NCI-H1436 treated with DMSO at 0.1 percent for 48 hours (cell line): ENCODE measurements at places on chromosomes 3 and 15.

DNA sequence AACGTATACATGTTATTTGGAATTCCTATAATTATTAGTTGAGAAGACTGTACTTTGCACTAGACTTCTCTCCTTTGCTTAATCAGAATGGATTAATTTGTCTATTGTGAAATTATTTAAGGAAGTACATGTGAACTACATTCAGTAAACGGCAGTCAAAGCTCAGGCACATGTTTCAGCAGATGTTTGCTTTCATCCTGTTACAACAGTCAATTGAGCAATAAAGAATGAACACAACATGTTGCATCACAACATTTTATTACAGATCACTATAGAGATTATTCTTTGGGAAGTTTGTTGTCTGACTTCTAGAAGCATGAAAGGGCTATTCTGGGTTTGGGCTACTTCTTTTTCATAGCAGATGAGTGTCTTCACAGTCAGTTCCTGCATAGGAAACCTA lies 39.2 kb downstream of the RAB27A start:
- DNase-seq, result no peak

DNA sequence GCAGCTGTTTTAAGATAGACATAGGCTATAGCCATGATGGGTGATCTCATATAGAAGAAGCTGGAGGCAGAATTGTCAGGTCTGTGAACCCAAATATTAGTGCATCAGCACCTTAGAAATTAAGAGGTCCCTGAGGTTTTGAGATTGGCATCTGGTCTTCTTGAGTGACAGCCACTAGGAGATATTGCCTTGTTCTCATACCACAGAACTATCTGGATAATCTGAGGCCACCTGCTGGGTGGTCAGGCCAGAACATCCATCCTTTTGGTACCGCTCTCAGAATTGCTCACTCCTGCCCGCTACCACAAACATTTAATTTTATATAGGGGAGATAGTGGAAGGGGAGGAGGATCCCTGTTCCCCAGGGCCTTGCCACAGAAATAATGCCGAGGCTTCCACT lies 210.6 kb upstream of the ZPLD1 start:
- no peak for DNase-seq

GRCh38 chr15:93180128-93180527 lies 91.1 kb upstream of the RGMA start:
- DNase-seq, result no peak

DNA sequence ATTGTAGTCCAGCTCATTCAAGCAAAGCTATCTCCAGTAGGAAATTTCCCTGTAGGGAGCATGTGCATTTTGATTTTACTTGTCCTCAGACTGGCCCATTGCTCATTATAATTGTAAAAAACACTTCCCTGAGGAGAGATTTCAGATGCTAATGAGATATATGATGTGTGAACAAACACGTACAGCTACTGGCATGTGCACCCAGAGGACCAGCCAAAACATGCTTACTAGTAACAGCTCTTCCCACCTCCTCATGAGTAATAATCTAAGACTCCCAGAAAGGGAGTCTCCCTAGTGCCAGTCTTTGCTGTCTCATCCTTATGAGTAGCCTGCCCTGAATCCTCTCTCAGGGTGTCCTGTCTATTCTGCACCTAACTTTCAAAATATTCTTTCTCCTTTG lies 43.4 kb downstream of the FBXO22 start:
- DNase-seq, result no peak

DNA sequence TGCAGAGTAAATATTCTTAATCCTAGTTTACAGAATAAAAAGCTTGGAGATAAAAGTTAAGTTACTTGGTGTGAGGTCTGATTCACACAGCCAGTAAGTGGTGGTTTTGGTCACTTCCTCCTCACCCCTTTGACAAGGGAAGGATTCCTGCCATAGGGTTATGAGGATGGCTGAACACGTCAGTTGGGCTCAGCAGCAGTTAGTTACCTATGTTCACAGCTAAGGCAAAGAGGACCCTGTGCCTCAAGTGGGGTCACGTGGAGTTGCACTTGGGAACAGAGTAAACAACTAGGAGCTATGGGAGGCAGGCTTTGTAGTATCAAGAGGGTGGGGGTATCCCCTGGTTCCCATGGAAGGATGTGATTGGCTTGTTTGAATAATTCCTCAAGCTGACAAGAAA lies 232.2 kb downstream of the UBE2E2 start:
- no peak for DNase-seq

GRCh38 chr3:71395927-71396695 lies 187.4 kb downstream of the FOXP1 start:
- DNase-seq, result no peak

- no peak for DNase-seq
Observed at GRCh38 chr3:188627652-188628051, 473.7 kb downstream of the LPP start.

DNA sequence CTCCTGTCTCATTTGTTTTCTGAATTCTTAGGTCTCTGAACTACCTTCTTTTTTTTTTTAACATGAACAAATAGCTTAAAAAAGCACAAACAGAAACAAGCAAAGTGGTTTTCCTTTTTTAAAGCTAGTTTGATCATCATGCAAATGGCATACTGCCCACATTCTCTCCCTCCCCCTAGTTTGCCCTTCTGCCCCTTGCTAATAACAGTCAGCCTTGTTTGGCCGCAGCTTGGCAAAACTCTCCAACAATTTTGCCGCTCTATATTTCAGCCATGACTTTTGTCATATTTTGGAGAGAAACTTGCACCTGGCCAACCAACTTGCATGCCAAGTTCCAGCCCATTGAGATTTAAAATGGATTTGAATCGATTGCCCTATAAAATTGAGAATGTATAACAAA lies 666.0 kb upstream of the NR2F2 start:
- DNase-seq, result no peak

DNA sequence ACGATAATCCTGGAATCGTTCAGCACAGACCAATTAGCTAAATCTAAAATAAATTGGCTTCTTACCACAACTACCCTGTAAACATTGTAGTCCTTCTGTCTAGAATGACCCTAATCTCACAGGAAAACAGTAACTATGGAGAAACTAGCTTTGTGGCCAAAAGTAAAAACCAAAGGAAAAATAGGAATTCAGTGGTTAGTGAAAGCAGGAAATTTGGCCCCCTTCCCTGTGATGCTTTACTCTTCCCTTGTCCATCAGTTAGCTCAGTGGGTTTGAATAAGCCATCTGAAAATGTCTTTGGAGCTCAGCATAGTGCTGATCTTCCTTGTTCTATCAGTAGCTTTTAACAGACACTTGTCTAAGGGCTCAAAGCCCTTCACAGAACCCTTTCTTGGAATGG lies 1.6 kb downstream of the NMD3 start:
- DNase-seq, result no peak

DNA sequence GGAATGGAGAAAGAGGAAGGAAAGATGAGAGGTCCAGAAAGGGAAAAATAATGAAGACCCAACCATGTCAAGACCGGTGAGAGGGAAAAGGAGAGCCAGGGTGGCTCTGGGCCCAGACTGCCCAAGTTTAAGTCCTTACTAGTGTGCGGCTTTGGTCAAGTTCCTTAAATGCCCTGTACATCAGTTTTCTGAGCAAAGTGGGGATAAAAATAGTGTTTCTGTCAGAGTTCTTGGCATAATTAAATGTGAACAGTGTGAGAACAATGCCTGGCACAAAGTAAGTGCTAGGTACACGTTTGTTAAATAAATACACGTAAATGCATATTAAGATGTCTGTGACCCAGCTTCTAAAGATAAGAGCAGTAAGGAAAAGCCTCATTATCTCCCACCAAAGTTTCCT lies 23.8 kb downstream of the WWTR1 start:
- no peak for DNase-seq

GRCh38 chr3:139846729-139847128 lies 88.3 kb upstream of the CLSTN2 start:
- DNase-seq, result peak; percentile 97

GRCh38 chr3:76908156-76908555 lies 131.7 kb upstream of the ROBO2 start:
- no peak for DNase-seq

GRCh38 chr3:45711931-45712330 lies 22.7 kb downstream of the SACM1L start:
- no peak for DNase-seq

GRCh38 chr15:77025941-77026411 lies 31.1 kb downstream of the PSTPIP1 start:
- no peak for DNase-seq

GRCh38 chr15:61651267-61651666 lies 409.0 kb downstream of the VPS13C start:
- no peak for DNase-seq

DNA sequence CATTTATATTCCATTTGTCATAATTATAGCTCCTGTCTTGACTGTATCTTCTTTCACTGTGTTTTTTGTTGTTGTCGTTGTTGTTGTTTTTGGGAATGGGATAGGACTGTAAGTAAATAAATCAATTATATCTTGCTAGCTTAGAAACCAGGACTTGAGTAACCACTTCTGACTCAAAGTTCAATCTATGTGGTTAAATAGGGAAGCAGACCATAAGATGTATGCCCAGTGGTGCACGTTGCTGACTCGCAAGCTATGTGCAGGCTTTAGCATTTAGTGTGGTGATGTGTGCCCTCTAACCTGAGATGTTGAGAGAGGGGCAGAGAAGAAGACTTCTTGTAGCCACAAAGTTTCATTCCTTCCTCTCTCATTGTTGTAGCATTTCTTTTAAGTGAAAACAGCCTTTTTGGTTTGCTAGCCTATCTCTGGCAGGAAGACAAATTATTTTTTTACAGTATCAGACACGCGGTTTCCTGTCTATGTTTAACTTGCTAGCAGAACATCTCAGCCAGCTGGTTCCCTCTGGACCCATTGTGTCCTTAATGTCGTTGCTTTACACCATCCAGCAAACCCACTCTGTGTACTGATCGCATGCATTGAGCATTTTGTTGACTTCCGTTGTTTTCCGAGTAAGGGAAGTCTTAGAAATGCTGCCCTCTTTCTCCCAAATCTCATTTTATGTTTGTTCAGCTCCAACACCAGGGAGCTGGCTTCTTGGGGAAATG lies 52.1 kb downstream of the TGFBR2 start:
- no peak for DNase-seq

GRCh38 chr3:141439589-141439988 lies 47.2 kb upstream of the RASA2 start:
- no peak for DNase-seq

DNA sequence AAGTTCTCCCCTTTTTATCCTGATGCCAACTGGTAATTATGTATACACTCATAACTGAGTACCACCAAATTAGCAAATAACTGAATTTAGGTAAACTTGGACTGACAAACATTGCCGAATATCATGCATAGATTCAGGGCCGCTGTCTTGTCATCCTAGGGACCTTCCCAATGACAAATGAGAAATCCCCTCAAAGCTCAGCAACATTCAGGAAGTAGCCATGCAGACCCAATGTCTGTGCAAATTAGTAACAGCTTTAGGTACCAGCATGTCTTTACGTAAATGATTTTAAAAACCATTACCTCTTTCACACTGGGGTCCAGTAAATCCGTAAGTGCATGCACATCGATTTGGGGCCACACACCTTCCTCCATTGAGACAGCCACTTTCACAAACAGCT lies 49.5 kb downstream of the FBN1 start:
- no peak for DNase-seq

GRCh38 chr3:104106276-104106675 lies 1260.4 kb upstream of the ALCAM start:
- no peak for DNase-seq

- DNase-seq, result no peak
Observed at GRCh38 chr15:27082526-27082925, 111.5 kb downstream of the GABRG3 start.

GRCh38 chr3:194156095-194156494 lies 20.1 kb downstream of the HES1 start:
- no peak for DNase-seq

GRCh38 chr3:121988146-121988545 lies 33.9 kb downstream of the ILDR1 start:
- DNase-seq, result no peak

- DNase-seq, result no peak
Observed at GRCh38 chr3:72303926-72304325, 519.0 kb upstream of the PROK2 start.

DNA sequence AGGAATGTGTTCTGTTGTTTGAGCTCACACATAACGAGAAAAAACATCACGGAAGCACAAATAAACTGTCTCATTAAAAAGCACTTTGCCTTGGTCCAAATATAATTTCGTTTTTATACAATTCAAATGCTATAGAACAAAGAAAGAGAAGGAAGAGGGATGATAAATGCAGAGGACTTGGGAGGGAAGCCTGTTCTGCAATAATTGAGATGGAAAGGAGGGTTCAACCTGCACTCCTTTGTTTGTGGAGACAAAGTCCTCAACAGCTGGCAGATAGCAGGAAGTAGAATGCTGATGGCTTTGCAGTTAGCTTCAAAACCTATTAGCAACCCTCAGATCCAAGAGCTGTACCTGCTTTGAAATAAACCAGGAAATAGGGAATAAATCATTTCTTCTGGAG lies 1010.8 kb downstream of the FHIT start:
- DNase-seq, result no peak

- DNase-seq, result no peak
Observed at GRCh38 chr3:49411535-49411967, 225 bp downstream of the RHOA start.

GRCh38 chr3:55955891-55956477 lies 468.9 kb upstream of the WNT5A start:
- no peak for DNase-seq

DNA sequence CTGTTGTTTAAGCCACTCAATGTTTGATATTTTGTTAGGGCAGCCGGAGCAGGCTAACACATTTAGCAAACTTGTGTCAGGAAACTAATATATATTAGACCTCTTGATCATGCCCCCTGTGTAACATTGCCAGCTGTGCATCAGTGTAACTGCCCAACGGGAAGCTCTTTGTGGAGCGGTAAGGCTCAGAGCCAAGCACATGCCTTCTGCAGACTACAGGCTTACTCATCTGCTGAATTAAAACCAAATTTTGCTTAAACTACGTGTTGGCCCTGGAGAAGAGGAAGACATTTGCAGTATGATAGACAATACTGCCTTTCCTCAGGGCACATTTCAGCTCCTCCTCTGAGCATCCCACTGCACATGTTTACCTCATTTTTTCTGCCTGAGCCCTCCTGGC lies 50.5 kb upstream of the KCNMB2 start:
- no peak for DNase-seq

DNA sequence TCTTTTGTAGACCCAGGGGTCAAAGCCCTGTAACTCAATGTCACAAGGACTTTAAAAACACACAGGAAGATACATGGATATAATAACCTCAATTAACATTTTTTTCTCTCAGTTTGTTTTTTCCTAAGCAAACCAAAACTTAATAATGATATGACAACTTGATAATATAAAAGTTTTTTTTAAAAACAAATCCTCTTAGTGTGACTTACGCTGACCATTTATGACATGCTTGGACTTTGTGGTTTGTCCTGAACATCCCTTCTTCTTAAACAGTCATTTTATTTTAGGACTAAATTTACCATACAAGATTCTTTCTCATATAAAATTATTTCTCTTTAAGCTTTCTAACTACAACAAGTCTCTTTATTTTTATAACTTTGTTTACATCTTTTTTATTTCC lies 25.4 kb upstream of the FAM3D start:
- DNase-seq, result no peak
